ENCODE measurements at places on chromosomes 2 and 18.

DNA sequence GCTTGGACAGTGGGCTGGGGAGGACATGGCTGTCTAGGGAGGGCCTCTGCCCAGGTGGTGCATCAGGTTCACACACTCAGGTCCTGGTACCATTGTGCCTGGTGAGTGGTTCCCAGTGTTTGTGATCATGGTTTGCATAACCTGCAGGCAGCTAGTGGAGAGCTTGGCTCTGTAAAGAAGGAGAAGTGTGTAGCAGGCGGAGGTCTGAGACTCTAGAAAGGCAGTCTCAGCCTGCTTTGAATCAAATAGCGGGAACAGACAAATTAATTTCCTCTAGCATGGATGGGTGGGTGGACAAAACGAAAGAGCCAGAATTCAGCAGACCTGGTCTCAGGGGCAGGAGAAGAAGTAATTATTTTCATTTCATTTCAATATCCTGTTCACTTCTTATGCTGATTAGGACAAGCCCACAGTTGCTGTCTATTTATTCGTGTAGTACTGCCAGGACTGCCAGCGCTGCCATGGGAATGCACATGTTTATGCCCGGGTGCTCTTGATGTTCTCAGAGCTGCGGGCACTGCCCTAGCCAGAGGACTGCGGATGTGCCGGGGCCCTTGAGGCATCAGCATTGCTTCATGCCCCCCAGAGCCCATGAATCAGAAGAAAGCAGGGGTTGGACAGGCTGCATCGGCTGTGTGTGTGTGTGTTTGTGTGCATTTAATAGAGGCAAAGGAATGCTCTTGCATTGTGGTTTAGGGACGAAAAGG, 45.4 kb upstream of the DLX2 start:
- no peak for DNase-seq

- DNase-seq = no peak
Observed at GRCh38 chr18:77949355-77949973, 699.8 kb downstream of the GALR1 start.

GRCh38 chr18:73980289-73980979, 167.2 kb downstream of the FBXO15 start:
- DNase-seq = peak; percentile 43

DNA sequence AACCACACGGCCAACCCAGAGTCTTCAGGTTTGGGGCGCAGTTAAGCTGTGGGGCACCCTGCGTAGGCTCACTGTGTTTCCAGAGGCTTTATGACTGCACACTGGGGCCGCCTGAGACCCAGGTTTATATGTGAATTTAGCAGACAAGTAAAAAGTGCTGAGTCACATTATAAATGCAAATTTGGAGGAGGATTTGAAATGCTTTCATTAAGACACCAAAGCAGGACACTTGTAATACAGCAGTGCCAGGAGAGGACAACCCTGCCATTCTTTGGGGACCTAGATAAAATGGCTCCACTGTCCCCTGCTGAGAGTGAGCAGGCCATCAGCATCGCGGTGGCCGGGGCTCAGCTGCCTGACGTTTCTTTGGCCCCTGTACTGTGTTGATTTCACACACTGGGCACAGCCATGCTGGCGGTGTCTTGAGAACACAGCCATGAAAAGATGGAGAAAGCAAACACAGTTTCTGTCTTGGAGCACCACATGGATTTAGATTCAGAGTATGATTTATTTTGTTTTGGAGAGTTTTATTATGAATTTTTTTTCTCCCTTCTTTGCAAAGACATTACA, 10.2 kb downstream of the ACKR3 start:
- DNase-seq = no peak

- DNase-seq = no peak
Observed at GRCh38 chr18:36015629-36016028, 43.1 kb downstream of the RMP24 start.

- peak; percentile 21 for DNase-seq
Observed at GRCh38 chr2:239601201-239601851, 200.5 kb upstream of the HDAC4 start.

- DNase-seq = peak; percentile 73
Observed at GRCh38 chr2:46298522-46299353, 1.5 kb downstream of the EPAS1 start.

Measured in eye (tissue), 1 donor.